ENCODE measurements at places on chromosomes 2 and 18.

DNA sequence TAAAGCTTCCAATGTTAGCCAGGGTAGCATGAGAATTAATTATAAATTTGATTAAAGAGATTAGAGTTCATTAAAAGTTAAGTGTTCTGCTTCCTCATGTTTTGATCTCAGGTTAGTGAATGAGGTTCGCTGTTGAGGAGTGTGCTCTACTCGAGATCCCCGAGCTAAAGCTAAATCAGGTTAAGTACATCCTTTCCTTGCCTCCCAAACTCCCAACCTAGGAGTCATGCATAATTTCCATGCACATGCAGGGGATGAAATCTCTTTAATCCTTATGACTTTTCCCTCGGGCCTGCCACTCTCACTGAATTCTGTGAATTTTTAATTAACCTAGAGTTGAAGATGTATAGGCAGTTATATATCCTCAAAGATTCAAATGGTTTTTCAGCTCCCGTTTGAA is 156.1 kb upstream of the NCK2 start:
- no peak overlapping the region for H3K27ac ChIP-seq
- no peaks in the 10 kb centered on the region for H3K27me3 ChIP-seq
- H3K36me3 ChIP-seq, result peaks cover 6% of the 10 kb centered on the region
- no peak overlapping the region for H3K4me3 ChIP-seq

- no peaks in the 10 kb centered on the region for H3K4me1 ChIP-seq
- peaks cover 6% of the 10 kb centered on the region for H3K36me3 ChIP-seq
- no peaks in the 10 kb centered on the region for H3K27me3 ChIP-seq
- no peak overlapping the region for H3K4me3 ChIP-seq
- no peak overlapping the region for H3K27ac ChIP-seq
Measured at GRCh38 chr2:63046961-63047320, 3.7 kb upstream of the OTX1 start.

DNA sequence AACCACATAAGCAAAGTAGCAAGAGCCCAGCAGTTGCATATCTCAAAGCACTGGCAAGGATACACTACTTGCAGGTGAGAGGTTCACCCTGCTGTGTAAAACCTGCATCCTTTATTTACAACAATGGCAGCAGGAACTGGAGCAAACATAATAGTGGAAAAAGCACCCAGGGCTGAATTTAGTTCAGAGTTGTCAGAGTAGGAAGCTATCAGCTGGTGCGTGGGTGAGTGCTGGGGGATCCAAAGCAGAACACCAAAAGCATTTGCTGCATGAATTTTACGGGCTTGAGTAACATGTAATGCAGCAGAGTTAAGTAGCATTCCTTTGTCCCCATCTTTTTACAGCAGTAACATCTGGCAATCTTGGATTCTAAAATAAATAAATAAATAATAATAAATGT is 73.5 kb upstream of the SRD5A2 start:
- H3K4me3 ChIP-seq, result no peak overlapping the region
- H3K27me3 ChIP-seq, result no peaks in the 10 kb centered on the region
- H3K4me1 ChIP-seq, result no peaks in the 10 kb centered on the region
- no peaks in the 10 kb centered on the region for H3K36me3 ChIP-seq
- DNase-seq, result no peak

- no peaks in the 10 kb centered on the region for H3K4me1 ChIP-seq
- H3K27ac ChIP-seq, result no peak overlapping the region
- no peaks in the 10 kb centered on the region for H3K36me3 ChIP-seq
- no peak for DNase-seq
- H3K27me3 ChIP-seq, result peaks cover 49% of the 10 kb centered on the region
Measured at GRCh38 chr2:127674241-127675209, 805 bp downstream of the LIMS2 start.

- H3K36me3 ChIP-seq, result peaks cover 9% of the 10 kb centered on the region
- H3K27ac ChIP-seq, result peak overlapping the region; percentile 52
- no peaks in the 10 kb centered on the region for H3K27me3 ChIP-seq
Measured at GRCh38 chr2:127067620-127068350, 39.2 kb downstream of the BIN1 start.

- peaks cover 27% of the 10 kb centered on the region for H3K27me3 ChIP-seq
- peaks cover 4% of the 10 kb centered on the region for H3K36me3 ChIP-seq
- DNase-seq, result no peak
- H3K4me1 ChIP-seq, result no peaks in the 10 kb centered on the region
- no peak overlapping the region for H3K4me3 ChIP-seq
- H3K27ac ChIP-seq, result no peak overlapping the region
Measured at GRCh38 chr2:217951091-217951490, 51.7 kb downstream of the TNS1 start.

DNA sequence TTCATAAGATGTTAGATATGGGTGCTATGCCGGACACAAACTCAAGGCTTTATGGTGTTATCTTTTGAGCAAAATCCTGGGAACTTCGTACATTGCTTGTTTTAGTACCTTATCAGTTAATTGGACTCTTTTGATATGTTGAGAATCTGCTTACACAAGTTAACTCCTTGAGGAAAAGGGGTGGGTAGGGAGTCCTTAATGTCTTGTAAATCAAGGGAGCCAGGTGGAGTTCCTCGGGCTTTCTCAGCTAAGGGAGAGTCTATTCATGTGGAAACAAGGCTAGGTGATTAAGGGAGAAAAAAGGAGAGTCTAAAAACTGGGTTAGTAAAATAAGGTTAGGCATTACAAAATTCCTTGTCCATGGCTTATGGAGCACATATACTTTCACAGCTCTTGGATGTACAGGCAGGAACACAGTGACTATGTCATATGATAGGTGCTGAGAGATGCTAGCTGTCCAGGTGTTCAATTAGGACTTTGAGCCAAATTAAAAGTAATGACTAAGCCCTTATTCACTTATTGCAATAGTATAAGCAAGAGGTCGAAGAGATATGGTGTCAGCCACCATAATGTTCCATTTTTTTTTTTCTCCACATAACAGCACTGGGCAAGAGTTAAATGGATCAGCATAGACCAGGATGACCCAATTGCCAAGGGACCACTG is 59.5 kb upstream of the DYNAP start:
- H3K27ac ChIP-seq, result no peak overlapping the region
- no peaks in the 10 kb centered on the region for H3K36me3 ChIP-seq
- peak; percentile 6 for DNase-seq
- no peak overlapping the region for H3K4me3 ChIP-seq
- no peaks in the 10 kb centered on the region for H3K27me3 ChIP-seq
- no peaks in the 10 kb centered on the region for H3K4me1 ChIP-seq

DNA sequence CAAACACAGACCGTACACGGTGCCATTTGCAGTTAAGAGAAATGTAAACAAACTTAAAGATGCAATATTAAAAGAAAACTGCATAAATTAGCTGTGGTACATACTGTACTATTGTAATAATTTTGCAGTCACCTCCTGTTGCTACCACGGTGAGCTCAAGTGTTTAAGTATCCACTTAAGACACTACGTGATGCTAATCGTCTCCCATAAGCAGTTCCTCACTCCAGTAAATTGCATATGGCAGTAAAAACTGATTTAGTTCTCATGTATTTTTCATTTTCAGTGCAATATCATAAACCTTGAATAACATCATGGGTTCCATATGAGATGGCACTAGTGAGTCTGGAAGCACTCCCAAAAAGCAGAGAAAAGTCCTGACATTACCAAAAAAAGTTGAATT is 14.4 kb downstream of the CLEC4F start:
- no peak overlapping the region for H3K27ac ChIP-seq
- DNase-seq, result no peak
- no peak overlapping the region for H3K4me3 ChIP-seq
- H3K27me3 ChIP-seq, result peaks cover 41% of the 10 kb centered on the region

DNA sequence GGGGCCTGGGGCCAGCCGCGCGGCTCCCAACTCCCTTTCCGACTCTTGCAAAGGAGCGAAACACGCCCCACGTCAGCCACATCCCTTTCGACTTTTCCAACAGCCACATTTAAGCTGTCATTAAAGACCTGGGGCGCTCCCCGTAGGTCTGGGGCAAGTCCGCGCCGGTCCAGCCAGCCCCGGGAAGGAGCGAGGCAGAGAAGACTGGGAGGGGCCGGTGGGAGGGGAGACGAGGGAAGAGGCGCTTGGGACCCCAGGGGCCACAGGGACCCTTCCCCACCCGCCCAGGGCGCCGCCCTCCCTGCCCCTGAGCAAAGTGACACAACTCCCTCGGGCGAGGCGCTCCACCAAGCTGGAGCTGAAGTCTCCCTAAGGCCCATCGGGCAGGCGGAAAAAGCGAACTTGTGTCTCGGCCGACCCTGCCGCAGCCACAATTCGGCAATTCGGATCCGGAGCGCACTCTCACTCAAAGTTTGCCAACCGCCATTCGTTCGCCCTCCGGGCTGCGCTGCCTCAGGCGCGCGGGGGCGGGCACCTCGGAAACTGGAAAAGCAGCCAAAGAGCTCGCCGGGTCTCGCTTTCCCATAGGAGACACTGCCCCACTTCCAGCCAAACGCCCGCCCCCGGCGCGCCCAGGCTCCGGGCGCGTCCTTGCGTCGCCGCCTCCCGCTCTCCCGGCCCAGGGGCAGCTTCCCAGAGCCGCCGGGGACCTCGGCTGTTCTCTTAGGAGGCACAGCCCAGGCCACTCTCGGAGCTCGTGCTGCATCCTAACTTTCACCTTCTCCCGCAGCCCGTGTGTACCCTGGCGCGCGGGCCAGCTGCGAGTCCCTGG is 1.1 kb upstream of the KCTD1 start:
- peak overlapping the region; percentile 93 for H3K4me3 ChIP-seq
- peaks cover 23% of the 10 kb centered on the region for H3K36me3 ChIP-seq
- DNase-seq, result peak; percentile 92
- no peaks in the 10 kb centered on the region for H3K27me3 ChIP-seq

DNA sequence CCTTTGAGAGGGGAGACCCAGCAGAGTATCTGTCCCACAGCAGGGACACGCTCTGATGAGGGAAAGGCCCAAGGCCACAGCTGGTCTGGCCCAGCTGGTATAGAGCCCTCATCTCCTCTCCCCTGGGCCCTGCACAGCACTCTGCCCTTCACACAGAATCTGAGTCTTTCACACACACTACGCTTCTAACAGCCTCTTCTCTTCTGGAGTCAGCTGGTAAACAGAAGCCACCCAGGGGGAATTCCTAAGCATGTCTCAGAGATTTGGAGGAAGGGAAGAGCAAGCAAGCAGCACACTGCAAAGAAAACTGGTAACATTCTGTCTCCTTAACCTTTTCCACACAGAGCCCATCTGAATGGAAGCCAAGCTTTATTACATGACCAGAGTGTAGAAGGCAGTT is 121.1 kb upstream of the ACAA2 start:
- H3K4me1 ChIP-seq, result no peaks in the 10 kb centered on the region
- DNase-seq, result no peak
- H3K36me3 ChIP-seq, result no peaks in the 10 kb centered on the region
- no peak overlapping the region for H3K4me3 ChIP-seq

DNA sequence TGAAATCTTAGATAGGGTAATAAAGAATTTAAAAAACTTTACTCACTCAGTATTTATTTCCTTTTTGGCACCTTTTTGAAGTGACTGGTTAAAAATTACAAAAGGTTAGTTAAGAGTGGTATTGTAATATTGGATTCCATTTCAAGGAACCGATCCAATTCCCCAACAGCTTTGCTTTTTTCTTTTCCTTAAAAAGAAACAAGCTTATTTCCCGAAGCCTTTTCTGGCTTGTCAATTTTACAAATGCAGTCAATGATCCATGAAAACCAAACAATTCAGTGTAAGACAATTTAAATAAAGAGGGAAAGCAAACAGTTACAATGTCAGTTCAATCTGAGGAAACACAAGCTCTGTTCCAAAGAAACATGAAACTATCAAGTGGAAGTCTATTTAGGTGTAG is 200.2 kb downstream of the RIT2 start:
- H3K4me3 ChIP-seq, result no peak overlapping the region
- no peaks in the 10 kb centered on the region for H3K4me1 ChIP-seq
- H3K27ac ChIP-seq, result no peak overlapping the region

DNA sequence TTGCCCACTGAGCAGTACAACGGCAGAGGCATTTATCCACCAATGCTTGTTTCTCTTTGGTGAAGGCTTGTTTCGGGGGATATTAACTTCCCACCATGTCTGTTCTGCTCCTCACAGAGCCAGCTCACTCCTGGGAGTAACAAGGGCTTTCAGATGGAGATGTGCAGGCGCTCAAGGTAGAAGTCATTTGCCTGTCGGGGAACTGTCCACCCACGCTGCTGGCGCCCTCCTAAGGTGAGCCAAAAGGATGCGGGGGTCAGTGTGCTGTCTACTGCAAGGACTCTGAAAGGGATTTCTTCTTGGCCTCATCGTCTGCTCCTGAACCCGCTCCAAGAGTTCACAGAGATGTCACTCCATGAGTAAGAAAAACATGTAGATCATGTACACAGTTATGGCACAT is 57.0 kb upstream of the CYRIA start:
- no peaks in the 10 kb centered on the region for H3K4me1 ChIP-seq
- H3K36me3 ChIP-seq, result peaks cover 6% of the 10 kb centered on the region
- no peak overlapping the region for H3K27ac ChIP-seq
- peaks cover 31% of the 10 kb centered on the region for H3K27me3 ChIP-seq
- no peak for DNase-seq

DNA sequence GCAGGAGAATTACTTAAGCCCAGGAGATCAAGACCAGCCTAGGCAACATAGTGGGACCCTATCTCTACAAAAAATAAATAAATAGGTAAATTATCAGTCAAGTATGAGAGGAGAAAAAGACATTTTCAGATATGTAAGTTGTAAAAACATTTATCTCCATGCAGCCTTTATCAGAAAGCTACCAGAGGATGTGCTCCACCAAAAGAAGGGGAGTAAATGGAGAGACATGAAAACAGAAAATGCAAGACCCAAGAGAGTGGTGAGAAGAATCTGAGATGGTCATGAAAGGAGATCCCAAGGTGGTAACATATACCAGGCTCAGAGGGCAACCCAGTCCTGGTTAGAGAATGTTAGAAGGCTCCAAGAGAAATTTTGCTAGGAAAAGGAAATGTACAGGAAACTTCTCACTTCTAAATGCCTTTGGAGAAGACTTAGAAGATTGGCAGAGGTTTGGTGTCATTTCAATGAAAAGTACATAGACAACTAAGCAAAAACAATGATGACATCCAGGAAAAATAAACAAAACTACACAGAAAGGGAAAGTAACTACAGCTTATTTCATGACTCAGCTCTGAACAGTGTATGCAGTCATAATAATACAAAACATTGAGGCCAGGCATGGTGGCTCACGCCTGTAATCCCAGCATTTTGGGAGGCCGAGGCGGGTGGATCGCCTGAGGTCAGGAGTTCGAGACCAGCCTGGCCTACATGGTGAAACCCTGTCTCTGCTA is 19.5 kb downstream of the CIB4 start:
- H3K27ac ChIP-seq, result no peak overlapping the region
- DNase-seq, result peak; percentile 8
- H3K27me3 ChIP-seq, result peaks cover 47% of the 10 kb centered on the region
- no peak overlapping the region for H3K4me3 ChIP-seq
- H3K36me3 ChIP-seq, result no peaks in the 10 kb centered on the region
- no peaks in the 10 kb centered on the region for H3K4me1 ChIP-seq

GRCh38 chr2:42371611-42372473 is 10.8 kb upstream of the COX7A2L start:
- H3K27ac ChIP-seq, result no peak overlapping the region
- H3K4me3 ChIP-seq, result peak overlapping the region; percentile 11
- no peaks in the 10 kb centered on the region for H3K27me3 ChIP-seq
- no peaks in the 10 kb centered on the region for H3K36me3 ChIP-seq
- H3K4me1 ChIP-seq, result peaks cover 14% of the 10 kb centered on the region
- DNase-seq, result peak; percentile 21

GRCh38 chr2:32755666-32756065 is 127.8 kb downstream of the TTC27 start:
- H3K4me1 ChIP-seq, result peaks cover 5% of the 10 kb centered on the region
- H3K27me3 ChIP-seq, result no peaks in the 10 kb centered on the region
- peaks cover 16% of the 10 kb centered on the region for H3K36me3 ChIP-seq
- no peak overlapping the region for H3K4me3 ChIP-seq
- no peak overlapping the region for H3K27ac ChIP-seq
- DNase-seq, result no peak

Measured in MCF 10A (cell line).